ENCODE measurements at places on chromosomes 16 and 17.

DNA sequence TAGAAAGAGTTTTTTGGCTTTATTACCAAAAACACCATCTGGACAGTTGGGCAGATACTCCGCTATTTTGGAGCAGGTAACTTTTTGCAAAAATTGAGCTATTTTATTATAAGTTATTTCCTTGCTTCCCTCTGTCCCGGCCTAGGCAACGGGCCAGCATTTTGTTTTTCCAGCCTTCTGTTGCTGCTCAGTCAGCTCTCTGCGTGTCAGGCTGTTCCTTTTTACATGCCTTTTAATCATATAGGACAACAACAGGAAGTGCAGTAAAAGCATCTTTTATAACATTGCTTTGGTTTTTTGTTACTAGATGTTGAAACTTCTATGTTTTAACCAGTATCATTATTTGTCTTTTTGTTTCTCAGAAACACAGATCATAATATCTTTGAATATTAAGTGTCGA lies 30.4 kb downstream of the PPM1D start:
- no peak for DNase-seq

GRCh38 chr17:80663781-80664206 lies 119.2 kb downstream of the RPTOR start:
- no peak for DNase-seq

GRCh38 chr16:14501331-14502255 lies 128.5 kb downstream of the PARN start:
- no peak for DNase-seq

DNA sequence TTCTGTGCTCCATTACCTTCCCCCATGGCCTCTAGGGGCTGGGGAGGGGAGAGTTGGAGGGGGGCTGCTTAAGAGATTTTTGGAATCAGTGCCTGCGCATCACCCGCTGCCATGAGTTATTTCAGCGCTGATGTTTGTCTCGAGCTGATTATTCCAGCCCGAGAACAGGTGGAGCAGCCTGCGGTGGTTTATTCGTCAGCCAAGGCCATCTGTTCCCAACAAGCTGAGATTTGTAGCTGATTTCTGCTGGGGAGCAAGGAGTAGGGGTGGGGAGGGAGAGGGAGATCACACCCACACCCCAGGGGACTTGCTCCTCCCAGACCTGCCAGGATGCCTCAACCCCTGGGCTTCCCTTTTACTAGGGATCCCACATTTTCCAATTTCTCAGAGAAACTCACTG lies 23.1 kb downstream of the PIPOX start:
- no peak for DNase-seq

GRCh38 chr16:88550246-88550661 lies 19.9 kb upstream of the ZC3H18 start:
- DNase-seq = no peak

- no peak for DNase-seq
Observed at GRCh38 chr17:68418876-68419275, 38.4 kb downstream of the WIPI1 start.
